ENCODE measurements at places on chromosomes 2 and 18.

- DNase-seq, result peak; percentile 71
These were observed 33.6 kb upstream of the RNF149 start for GRCh38 chr2:101341901-101342624.

DNA sequence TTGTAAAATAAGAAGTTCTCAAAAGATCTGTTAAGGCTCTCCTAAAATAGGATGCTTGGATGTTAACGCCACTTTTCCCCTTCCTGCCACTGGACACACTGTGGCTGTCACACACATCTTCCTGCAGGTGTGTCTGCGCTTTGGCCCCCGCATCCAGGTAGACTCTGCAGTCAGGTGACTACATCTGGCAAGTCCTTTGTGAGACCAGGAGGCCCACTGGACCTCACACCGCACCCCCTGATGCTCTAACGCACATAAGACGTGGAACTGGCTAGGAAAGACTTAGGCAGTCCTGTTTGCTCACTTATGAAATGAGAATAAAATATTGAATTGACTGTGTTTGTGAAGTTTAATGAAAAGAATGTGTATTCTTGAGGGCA is 67.6 kb upstream of the PXDN start:
- no peak for DNase-seq

- no peak for DNase-seq
These were observed 142.3 kb downstream of the TANC1 start for GRCh38 chr2:159110784-159111183.

DNA sequence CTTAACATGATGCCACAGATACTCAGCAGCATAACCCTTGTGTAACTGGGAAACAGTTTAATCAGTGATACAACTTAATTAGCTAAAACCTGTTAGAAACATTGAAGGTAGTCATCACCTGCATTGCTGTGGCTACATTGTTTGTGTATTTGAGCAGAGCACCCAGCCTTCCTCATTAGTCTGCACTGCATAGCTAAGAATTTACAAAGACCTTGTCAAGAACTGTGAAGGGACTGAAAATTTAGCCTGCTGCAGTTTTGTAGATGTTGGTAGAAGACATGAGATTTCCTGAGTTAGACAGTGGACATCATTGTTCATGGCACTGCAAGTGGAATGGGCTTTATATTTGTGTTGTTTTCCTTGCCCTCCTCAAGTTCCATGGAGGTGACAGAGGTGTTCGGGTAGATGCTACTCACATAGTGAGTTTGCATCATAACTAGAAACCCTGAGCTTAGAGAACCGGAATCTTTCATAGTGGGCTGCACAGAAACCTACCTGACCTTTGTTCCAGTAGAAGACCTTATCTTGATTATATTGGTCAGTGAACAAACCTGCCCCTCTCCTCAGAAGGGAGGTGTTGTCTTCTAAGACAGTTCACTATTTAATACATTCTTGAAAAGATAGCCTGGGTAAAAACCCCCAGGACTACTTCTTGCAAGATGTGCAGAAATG is 12.5 kb downstream of the VAPA start:
- DNase-seq, result no peak

DNA sequence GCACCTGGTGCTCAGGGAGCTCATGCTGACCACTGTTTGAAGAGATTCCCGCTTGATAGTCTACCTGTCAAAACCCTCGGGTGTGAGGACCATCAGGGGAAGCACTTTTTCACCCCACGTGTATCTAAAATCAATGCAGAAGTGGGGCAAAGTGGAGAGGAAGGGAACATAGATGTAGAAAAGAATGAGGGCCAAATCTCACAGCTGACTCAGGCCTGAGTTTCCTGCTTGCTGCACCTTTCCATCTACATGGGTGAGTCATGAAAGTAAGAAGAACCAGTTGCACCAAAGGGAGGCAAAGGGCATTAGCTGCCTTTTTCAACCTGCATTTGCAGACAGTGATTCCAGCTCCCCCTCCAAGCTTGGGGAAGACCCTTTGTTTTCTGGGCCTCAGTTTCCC is 100.2 kb upstream of the MYCN start:
- no peak for DNase-seq

- no peak for DNase-seq
These were observed 19.5 kb upstream of the POMC start for GRCh38 chr2:25187729-25188350.

DNA sequence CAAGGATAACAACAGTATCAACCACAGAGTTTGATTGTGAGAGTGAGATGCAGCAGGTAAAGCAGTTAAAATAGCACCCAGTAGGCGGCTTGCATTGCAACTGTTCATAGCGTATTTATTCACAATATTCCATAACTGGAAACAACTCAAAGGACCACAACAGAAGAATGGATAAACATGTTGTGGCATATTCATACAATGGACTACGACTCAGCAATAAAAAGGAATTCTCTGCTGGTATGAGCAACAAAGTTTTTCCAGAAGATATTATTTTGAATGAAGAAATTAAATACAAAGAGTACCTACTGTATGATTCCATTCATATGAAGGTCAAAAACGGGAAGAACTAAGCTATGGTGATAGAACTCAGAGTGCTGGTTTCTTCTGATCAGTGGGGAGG is 25.2 kb downstream of the GPATCH11 start:
- DNase-seq, result no peak

GRCh38 chr2:100940766-100941645 is 61.1 kb upstream of the RPL31 start:
- peak; percentile 10 for DNase-seq

DNA sequence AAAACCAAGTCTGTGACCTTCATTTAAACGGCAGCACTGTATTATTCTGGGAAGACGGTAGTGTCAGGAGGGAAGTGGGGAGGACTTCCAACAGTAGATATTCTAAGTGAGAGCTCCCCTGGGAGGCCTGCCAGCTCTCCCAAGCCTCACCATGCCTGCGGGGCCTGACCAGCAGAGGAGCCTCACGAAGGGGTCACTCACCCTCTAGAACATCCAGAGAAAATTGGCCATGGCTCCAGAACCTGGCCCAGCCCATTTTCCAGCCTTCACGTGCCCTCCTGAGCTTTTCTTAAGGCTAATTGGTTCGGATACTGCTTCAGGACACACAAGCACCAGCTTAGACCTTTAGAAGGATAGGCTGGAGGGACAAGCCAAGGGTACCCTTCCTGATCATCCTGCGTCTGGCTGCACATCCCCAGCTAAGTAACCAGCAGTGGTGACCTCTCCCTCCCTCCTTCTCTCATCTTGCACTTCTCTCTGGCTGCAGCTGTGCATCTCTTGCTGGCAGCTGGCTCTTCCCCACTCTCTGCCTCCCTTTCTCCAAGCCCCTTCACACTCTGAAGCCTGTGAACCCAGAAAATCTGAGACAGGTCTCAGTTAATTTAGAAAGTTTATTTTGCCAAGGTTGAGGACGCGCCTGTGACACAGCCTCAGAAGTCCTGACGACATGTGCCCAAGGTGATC is 120.1 kb upstream of the PKDCC start:
- no peak for DNase-seq

- DNase-seq, result peak; percentile 38
These were observed 102.6 kb downstream of the VSNL1 start for GRCh38 chr2:17643031-17643615.

DNA sequence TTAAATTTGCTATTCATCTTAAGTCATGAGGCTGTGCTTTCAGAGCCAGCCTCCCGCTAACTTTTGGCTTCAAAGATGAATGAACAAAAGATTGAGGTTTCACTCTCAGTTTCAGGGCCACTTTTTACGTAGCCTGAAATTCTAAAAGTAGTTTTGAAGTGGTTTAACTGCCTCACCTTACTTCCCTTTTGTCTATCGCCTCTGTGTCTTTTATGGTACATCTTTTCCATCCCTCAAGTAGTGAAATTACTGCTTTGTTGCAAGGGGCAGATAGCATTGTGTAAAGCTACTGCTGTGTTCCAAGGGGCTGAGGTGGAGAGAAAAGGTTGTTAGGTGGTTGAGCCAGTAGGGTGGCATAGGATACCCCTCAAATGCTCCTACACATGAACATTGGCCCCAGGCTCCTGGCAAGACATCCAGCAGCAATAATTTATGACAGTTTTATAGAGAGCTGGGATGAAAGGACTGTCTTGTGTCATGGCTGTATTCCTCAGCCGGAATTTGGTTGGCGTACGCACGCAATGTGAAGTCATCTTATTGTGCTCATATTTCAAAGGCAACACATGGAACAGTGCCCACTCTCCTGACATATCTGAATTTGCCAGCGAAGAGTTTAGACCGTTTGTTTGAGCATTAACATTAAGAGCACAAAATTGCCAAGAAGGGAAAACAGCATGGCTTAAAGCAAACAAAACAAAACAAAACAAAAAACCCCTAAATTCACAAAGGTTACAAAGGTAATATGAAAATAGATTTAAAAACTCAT is 32.2 kb downstream of the QPCT start:
- DNase-seq, result peak; percentile 50

GRCh38 chr2:174074831-174075230 is 109.7 kb upstream of the SP3 start:
- DNase-seq, result no peak

DNA sequence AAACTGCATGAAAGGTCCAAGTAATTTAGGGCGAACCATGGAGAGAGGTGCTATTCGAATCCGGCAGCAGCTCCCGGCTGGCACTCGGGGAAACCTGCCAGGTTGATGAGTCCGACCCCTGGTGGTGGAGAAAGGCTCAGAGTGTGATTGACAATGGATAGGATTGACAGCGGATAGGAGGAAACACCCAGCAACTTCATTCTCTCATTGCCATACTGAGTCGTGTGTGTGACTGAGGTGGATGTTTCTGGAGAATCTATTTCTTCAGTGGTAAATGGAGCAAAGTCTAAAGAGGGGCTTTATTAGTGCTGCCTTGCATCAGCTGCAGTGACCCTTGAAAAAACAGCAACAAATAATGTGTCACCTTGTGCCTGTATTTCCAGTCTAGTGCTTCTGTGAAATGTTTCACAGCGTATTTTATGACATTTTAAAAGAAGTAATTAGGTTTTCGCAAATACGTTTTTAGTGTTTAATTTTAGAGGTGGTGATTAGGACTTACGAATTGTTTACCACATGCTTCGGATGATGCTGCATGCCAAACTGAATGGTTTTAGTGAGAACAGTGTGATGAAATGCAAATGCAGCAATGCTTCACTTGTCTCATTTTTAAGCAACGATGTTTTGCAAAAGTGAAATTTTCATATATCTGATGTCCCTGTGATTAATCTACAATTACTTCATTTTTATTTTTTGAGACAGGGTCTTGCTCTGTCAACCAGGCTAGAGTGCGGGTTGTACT is 102.0 kb downstream of the DCDC2C start:
- no peak for DNase-seq

DNA sequence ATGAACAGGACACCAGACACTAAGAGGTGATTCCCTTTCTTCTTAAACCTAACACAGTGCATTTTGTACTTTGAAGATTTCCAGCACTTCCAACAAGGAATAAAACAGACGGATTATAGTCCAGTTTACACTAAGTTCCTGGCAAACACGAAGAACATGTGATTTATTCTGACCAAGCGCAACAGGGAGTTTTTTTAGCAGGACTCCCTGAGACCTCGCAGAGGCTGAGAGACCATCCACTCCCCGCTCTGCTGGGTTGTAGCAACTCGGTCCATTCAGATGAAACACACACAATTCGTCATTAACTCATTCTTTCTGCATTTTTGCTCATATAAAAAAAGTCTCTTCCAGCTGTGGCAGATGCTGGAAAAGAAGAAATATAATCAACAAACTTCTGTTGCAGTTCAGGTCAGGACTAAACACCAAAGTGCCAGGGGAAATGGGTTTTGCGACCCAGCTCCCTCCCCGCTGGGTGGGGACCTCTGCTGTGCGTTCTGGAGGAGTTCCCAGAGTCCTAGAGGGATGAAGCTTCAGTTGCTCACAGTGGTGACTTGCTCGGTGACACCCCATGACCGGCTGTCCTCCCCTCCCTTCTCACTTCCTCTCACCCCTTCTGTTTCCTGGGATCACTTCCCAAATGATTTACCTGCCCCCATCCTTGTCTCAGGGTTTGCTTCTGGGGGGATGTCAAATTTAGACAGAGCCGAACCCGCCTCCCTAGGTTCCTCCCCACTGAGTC is 52.5 kb downstream of the KCNF1 start:
- no peak for DNase-seq

DNA sequence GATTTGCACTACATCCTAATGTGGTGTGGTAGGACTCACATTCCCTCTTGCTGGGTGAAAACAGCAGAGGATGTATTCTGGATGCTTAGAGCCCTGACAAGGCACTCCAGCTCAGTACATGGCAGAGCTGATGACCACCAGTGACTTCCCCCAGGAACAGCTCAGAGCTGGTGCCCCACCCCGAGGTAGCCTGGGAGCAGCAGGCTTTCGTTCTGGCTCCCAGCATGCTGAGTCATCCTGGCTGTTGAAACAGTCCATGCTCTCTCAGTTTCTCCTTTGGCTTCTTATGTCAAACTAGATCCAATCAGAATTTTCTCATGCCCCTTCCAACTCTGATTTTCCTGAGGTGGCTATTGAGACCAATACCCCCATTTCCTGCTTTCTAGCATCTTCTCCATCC is 438.2 kb downstream of the NBAS start:
- no peak for DNase-seq

GRCh38 chr2:68974251-68974650 is at the start of gene GKN1:
Gene GKN1, plus strand, starts transcription at chr2:68974636. Its CDS starts 42 bp downstream, at chr2:68974678.
- no peak for DNase-seq

DNA sequence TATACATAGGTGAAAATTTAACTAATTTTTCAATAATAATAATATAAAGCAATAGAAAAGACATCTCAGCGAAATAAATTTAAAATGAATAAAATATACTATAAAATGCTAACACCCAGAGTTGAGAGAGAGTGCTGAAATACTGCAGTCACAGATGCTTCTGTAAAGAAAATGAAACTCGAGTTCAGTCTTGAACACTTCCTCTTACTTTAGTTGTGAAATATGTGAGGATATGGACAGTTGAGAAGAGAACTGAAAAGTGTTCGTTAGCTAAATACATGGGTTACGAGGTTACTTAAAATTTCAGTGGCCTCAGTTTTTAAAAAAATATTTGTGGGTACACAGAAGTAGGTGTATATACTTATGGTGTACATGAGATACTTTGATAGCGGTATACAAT is 106.8 kb downstream of the DNAH7 start:
- no peak for DNase-seq

GRCh38 chr2:167215595-167215994 is 327.3 kb downstream of the XIRP2 start:
- DNase-seq, result no peak

GRCh38 chr2:184119989-184120800 is 478.1 kb upstream of the ZNF804A start:
- no peak for DNase-seq

- no peak for DNase-seq
These were observed 5.4 kb downstream of the RPS7 start for GRCh38 chr2:3580449-3580848.

DNA sequence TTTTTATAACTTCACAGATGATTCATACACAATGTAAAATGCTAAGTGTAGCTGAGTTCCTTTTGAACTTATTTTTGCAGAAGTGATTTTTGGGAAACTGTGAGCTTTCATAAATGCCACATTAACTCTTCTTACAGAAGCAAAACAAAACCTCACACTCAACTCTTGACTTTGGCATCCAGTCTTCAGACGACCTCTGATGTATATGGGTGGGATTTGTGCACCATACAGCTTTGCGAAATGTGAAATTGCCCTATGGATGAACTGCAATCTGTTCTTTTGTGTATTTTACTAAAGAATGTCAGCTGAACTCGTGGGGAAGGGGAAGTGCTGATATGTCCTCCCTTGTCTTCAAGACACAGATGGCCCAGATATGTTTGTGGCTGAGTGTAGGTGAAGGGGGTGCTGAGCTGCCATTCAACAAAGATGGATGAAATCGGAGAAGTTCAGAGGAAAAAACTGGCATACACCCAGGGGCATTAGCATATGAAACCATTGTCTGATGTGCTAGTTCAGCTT is 218.3 kb downstream of the PTGR3 start:
- DNase-seq, result no peak

- no peak for DNase-seq
These were observed 346.3 kb downstream of the SATB2 start for GRCh38 chr2:199111458-199111857.
